ENCODE measurements at places on chromosomes 2 and 18.

GRCh38 chr2:108316461-108317258 is 28.0 kb downstream of the SULT1C2 start:
- no peak for DNase-seq

- DNase-seq: no peak
These were observed 77.5 kb upstream of the PROKR1 start for GRCh38 chr2:68565858-68566257.

GRCh38 chr2:96952976-96953610 is 33.3 kb downstream of the FAM178B start:
- DNase-seq: peak; percentile 59

DNA sequence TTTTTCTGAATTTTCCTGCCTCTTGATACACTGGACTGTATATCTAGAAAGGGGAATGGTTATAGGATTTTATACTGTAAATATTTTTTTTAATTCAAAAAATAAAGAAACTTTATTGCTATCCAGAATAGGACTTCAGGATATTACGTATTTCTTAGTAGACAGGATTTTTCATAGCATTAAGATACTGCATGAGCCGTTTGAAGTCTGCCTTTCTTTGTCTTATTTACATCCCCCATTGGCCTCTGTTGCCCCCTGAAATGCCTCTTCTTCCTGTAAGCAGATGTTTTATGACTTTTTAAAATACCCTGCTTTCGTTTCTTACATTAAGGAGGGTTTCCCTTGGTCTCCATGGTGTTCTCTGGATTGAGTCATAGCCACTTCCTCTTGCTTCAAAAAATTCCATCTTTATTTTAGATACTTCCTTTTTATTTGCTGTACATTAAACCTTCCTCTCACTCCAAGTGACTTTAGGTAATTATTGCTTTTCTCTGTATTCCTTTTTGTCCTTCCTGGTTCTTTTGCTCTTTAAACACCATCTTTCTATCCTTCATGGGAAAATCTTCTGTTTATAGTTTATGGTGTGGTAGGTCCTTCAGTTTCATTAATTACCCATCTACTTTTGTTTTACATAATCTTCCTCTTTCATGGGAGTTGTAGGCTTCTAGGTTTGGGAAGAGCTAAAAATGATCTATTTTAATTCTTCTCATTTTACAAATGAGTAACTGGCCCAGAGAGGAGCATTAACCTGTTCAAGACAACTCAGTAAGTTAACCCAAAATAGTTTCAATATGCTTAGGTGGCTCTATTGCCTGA is 72.6 kb downstream of the ZNF532 start:
- DNase-seq: no peak

DNA sequence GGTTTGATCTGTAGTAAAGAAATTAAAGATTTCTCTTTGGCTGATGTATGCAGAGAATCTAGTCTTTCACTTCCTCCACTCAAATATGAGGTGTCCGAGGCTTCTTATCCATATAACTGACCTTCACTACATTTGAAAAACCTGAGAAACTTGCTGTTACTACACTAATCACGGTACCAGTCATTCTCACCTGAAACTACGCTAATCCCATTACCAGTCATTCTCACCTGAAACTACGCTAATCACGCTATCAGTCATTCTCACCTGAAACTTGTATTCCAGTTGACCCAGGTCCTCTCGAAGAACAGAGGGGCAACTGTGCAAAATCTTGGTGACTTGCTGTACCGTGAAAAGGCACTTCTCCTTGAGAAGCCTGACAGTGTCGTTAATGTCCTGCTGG is 5.1 kb downstream of the MTERF4 start:
- DNase-seq: no peak

GRCh38 chr18:49546719-49547273 is 15.1 kb upstream of the LIPG start:
- no peak for DNase-seq

DNA sequence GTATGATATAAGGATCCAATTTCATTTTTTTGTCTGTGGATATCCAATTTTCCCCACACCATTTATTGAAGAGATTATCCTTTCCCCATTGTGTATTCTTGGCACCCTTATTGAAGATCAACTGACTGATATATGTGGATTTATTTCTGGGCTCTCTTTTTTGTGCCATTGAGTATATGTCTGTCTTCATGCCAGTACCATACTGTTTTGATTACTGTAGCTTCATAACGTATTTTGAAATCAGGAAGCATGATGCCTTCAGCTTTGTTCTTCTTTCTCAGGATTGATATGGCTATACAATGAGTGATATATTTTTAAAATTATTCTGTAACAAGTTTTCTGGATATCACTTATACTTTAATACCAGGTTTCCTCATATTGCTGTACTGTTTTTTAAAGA is 58.1 kb upstream of the DLX2 start:
- DNase-seq: no peak

- peak; percentile 66 for DNase-seq
These were observed 52.3 kb upstream of the ITGB6 start for GRCh38 chr2:160252278-160252887.

- DNase-seq: no peak
These were observed 180.5 kb downstream of the ZFP36L2 start for GRCh38 chr2:43045866-43046265.

DNA sequence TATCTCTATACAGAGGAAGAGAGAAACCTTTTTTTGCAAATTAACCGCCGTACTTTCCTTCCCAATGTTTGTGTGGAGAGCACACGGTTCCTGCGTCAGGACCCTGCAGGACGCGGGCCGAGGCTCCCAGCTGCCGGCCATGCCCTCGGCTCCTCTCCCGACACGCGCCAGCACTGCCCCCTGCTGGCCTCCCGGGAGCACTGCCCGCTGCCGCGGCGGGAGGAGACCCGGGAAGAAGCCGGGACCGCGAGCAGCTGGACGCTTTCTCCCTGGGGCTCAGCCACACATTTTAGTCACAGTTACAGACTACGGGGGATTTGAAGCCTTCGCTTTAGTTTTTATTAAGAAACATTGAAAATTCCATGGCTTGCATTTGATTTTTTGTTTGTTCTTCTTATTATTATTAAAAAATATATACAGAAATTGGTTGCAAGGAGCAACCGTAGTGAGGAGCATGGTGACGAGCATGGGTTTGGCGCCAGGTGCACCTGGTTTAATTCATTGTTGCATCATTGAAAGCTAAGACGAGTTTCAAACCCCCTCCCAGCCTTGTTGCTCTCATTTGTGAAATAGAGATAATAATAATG is 401.2 kb downstream of the GALR1 start:
- DNase-seq: peak; percentile 39

GRCh38 chr2:240501531-240501991 is 56.2 kb downstream of the ANKMY1 start:
- DNase-seq: no peak

- no peak for DNase-seq
These were observed 27.5 kb downstream of the PMAIP1 start for GRCh38 chr18:59927246-59927825.

DNA sequence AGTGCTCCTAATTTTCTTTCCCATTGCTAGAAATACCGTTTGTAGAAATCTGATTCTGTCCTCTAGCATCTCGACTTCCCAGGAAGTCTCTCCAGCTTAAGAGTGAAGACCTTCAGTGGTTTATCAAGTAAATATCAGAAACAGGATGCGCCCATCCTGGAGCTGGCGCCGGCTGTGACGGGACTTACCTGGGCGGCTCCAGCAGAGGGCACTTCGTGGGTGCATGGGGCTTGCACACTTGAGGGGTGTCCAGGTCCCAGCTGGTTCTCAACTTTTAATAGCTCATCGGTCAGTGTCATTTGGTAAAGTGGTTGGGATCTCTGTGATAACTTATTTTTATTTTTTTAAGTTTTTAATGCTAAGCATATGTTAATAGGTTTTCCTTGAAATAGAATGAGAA is 167.0 kb upstream of the TPO start:
- no peak for DNase-seq

DNA sequence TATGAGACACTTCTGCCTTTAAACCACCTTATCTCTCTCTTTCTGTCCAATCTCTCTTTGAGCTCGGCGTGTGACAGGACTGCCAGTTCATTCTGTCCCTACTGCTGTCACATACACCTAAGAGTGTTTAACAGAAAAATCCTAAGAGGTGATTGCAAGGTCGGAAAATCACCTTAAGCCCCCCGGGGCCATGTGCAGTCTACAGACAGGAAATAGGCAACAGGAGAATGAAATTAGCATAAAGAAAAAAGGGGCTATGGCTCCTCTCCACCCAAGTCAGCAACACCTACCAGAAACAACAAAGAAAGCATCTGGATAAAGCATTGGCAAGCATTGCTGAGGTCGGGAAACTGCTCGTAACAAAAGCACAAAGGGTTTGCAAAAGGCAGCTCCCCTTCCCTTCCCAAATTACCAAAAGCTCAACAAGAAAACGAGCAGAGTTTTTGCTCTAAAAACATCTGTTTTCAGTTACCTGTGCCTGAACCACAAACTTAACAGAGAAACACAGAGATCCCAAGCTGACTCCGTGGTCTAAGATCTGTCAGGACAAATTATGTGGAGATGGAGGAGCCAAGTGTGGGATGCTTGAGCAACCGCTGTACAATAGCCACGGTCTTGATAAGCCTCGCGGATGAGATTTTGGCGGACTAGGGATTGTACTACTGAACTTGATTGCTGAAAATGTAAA is 30.4 kb downstream of the ANKRD44 start:
- DNase-seq: no peak

DNA sequence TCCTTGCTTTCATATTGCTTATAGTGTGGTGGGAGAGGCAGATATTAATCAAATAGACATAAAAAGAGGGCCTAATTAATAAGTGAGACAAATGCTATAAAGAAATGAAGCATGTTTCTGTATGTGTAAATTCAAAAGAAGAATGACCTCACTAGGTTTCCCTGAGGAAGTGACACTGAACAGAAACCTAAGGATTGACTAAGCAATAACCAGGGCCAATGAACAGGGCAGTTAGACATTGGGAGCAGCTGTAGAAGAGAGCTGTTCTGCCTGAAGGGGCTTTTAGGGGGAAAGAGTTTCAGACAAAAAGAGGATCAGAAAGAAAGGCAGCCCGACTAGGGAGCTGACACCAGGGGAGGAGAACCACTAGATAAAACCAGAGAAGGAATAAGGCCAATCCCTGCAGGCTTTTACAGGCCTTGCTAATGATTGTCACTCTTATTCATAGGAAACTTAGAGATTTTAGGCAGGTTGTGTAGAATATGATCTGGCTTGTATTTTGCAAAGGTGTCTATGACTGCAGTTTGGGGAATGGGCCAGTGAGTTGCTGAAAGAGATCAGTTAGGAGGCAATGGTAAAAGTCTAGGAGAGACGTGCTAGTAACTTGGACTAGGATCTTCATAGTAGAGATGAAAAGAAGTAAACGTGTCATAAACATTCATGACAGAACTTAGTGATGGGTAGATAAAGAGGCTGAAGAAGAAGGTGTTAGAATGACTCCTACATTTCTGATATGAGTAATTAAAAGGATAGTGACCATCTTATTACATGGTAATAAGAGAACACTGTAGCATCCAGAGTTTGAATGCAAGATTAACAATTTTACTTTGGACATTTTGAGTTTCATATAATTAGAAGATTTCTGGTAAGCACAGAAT is 26.8 kb upstream of the NABP1 start:
- DNase-seq: no peak
